AG04450 (cell line): ENCODE measurements at places on chromosomes 16 and 17.

- DNase-seq: no peak
These were observed 10.2 kb downstream of the MARCHF10 start for GRCh38 chr17:62797959-62798358.

DNA sequence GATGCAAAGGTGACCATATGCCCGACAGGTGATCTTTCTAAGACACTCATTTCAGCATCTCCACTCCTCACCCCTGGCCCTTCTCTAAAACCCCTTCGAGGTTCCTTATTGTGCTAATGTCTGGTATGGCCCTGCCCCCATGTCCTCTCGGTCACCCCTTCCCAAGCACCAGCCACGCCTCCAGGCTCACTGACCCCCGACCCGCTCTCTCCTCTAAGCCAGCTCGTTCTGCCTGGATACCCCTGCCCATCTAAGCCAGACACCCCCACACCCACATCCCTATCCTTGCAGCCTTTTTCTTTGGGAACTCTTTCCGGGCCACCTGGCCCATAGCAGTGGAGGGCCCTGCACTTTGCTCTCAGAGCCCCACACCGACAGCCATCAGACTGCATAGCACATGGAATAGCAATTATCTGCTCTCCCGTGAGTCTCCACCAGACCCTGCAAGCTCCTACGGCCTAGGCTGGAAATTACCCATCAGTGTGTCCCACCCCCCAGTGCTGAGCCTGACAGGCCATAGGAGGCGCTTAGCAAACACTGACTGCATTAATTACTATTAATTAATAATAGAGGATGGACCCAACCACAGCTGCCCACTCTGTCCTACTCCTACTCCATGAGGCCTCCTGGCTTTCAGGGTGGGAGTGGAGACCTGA lies 176.7 kb downstream of the TMEM132E start:
- DNase-seq: no peak

- DNase-seq: no peak
These were observed 57.5 kb downstream of the CYTH1 start for GRCh38 chr17:78724544-78724943.

GRCh38 chr16:31331141-31331764 lies 23.7 kb upstream of the ITGAX start:
- no peak for DNase-seq

- no peak for DNase-seq
These were observed 34.4 kb downstream of the HNF1B start for GRCh38 chr17:37710344-37710886.

GRCh38 chr17:76540381-76541300 lies 797 bp downstream of the PRCD start:
- DNase-seq: peak; percentile 87

- DNase-seq: no peak
These were observed 10.0 kb downstream of the FAM117A start for GRCh38 chr17:49753959-49754391.

- DNase-seq: no peak
These were observed 15.4 kb upstream of the MEAK7 start for GRCh38 chr16:84519855-84520254.

GRCh38 chr17:70857351-70857750 lies 688.0 kb downstream of the KCNJ2 start:
- no peak for DNase-seq

GRCh38 chr17:50517504-50518383 lies 9.5 kb downstream of the MYCBPAP start:
- no peak for DNase-seq

GRCh38 chr17:80701730-80702129 lies 157.1 kb downstream of the RPTOR start:
- DNase-seq: no peak
